OCI-LY7 (cell line): ENCODE measurements at places on chromosomes 2 and 18. TPM values are rescaled to one million over a fixed set of nuclear protein-coding genes. Genes with fewer than 3 reads are reported as not detected.

GRCh38 chr2:53802617-53803151 is 15.8 kb downstream of the ERLEC1 start:
- no peak for DNase-seq

RESP18 gene
- not detected in 2 replicates for total RNA-seq

DNA sequence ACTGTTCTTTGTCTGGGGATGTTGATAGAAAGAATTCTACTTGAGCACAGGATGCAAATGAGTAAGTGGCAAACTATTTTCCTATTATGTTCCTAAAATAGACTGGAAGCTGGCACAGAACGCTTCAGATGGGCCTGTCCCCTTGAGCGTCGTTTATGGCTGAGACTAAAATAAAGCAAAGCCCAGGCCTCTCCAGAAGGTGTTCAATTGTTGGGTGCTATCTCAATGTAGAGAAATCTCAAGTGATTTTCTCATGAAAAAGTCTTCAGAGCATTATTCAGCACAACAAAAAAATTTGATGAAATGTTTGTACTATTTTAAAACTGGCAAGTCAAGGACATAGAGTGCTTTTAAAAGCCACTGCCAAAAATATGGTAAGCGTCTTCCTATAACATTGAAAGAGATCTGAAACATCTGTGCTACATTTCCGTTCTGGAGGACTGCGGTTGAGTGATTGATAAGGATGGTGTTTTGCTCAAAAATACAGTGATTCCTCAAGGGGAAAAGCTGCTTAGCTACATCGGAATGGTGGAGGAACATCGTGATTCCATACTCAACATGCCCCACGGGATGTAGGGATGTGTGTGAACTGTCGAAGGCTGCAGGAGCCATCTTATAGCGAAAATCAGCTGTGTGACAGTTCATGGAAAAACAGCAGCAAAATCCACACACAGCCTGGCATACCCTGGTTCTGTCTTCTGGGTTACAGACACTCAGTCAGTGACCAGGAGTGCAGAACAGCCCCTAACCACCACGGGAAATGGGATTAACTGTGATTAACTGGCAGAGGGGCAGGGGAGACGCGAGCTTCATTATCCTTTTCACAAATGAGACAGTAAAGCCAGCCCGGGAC is 10.4 kb upstream of the LRRFIP1 start:
- DNase-seq: no peak

- DNase-seq: no peak
Observed at GRCh38 chr2:73856214-73856613, 27.5 kb downstream of the STAMBP start.
